ENCODE measurements at places on chromosomes 13 and 19. TPM values are rescaled to one million over a fixed set of nuclear protein-coding genes. Genes with fewer than 3 reads are reported as not detected.

Gene VSTM2B
- not detected for total RNA-seq

Gene ZNF724
- 0.84 TPM for total RNA-seq

Gene ZNF234
- 4.4 TPM for total RNA-seq

Gene ZNF626
- 4.2 TPM for total RNA-seq

Gene CD22
- total RNA-seq, result 2.0 TPM

Gene TRPM4
- 11.0 TPM for total RNA-seq

Gene ALOX5AP
- total RNA-seq, result 3.5 TPM

Gene SERP2
- total RNA-seq, result 2.0 TPM

DNA sequence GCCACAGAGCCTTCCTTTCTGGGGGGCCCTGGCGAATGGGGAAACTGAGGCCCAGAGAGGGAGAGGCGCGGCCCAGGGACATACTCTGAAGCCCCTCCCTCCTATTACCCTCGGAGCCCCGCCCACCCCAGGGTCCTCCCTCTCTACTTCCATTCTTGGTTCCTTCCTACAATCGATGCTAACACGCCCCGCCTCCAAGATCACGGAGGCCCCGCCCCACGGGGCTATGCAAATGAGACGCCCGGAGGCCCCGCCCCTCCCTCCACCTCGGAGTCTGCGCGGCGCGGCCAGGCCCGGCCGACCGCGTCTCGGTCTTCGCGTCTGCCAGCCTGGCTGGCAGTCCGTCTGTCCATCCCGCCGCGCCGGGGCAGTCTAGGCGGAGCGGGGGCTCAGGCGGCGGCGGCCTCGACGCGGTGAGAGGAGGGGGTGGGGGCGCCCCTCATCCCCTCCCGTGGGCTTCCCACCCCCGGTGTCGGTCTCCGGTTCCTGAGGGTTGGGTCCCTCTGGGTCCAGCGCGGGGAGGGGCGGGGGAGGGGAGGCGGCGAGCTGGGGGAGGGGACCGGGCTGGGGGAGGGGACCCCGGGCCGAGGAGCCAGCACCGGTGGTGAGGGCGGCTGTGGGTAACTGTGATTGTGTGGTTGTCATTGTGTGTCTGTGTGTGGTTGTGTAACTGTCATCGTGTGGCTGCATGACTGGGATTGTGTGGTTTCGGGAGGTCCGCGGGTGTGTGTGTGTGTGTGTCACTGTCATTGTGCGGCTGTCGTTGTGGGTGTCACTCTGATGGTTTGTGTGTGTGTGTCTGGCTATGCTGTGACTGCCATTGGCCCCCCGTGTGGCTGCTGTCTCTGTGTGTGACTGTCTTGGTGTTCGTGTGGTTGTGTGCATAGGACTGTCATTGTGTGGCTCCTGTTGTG is at the start of gene PLPPR2:
TSS of gene PLPPR2 (plus strand) at position 273 of the 914 bp plus-strand sequence. CDS start 2,242 bp downstream, outside the sequence.
- H3K27me3 ChIP-seq, result no peaks in the 10 kb centered on the region
- H3K4me3 ChIP-seq, result no peak within 1 kb of the TSS
- peak; percentile 85 for DNase-seq
- H3K27ac ChIP-seq, result no peak within 1 kb of the TSS
- no peaks in the 10 kb centered on the region for H3K36me3 ChIP-seq

- no peaks in the 10 kb centered on the region for H3K4me1 ChIP-seq
- H3K27me3 ChIP-seq, result peaks cover 5% of the 10 kb centered on the region
- no peak overlapping the region for H3K4me3 ChIP-seq
Measured at GRCh38 chr19:29302002-29302928, 89.3 kb upstream of the UQCRFS1 start.

GRCh38 chr13:66071608-66072007 is 1158.5 kb downstream of the PCDH9 start:
- H3K27ac ChIP-seq, result no peak overlapping the region
- no peak overlapping the region for H3K4me3 ChIP-seq
- no peaks in the 10 kb centered on the region for H3K36me3 ChIP-seq
- DNase-seq, result no peak
